ENCODE measurements at places on chromosomes 1 and 21.

GRCh38 chr1:89548122-89548857, 23.7 kb downstream of the LRRC8B start:
- no peak for DNase-seq

- peak; percentile 68 for DNase-seq
Measured at GRCh38 chr1:158203693-158204457, 23.2 kb downstream of the CD1D start.

- DNase-seq: no peak
Measured at GRCh38 chr21:45986316-45987051, 4.9 kb downstream of the COL6A1 start.

DNA sequence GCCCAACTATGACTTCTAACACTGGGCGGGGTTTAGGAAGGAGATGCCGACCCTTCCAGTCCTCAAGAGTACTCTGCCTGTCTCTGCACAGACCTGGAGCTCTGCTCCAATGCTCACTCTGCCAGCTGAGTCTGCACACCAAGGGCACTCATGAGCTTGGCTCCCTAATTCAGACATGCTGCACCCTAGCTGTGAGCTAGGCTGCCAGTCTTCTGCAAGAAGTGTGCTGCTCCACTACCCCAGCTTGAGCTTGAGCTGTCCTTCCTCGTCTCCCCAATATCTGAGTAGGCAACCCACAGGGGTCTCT, 13.2 kb downstream of the TP53BP2 start:
- no peak for DNase-seq

GRCh38 chr1:230899841-230900251, 31.5 kb upstream of the C1orf198 start:
- no peak for DNase-seq

DNA sequence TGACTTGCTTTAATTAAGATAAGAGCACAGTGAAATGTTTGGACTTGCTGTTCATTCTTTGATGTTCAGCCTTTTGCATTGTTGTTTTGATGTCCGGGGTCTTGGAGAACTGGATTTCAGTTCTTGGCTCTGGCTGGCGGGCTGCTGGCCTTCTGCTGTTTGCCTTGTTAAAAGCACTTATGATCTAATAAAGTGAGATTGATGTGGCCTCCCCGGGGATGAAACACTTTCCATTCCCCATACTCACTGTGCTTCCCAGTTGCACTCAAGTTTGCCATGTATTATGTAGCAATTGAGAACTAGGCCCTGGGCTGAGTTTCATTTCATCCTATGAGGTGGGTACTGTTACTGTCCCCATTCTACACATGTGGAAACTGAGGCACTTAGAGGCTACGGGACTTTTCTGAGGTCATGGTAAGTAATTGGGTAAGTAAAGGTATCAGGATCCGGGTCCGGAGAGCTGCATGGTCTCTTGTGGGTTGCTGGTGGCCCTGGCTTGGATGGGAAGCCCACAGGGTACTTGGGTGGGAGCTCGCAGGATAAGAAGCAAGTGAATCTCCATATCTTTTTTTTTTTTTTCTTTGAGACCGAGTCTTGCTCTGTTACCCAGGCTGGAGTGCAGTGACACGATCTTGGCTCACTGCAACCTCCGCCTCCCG, 127.7 kb upstream of the ZBTB40 start:
- no peak for DNase-seq

DNA sequence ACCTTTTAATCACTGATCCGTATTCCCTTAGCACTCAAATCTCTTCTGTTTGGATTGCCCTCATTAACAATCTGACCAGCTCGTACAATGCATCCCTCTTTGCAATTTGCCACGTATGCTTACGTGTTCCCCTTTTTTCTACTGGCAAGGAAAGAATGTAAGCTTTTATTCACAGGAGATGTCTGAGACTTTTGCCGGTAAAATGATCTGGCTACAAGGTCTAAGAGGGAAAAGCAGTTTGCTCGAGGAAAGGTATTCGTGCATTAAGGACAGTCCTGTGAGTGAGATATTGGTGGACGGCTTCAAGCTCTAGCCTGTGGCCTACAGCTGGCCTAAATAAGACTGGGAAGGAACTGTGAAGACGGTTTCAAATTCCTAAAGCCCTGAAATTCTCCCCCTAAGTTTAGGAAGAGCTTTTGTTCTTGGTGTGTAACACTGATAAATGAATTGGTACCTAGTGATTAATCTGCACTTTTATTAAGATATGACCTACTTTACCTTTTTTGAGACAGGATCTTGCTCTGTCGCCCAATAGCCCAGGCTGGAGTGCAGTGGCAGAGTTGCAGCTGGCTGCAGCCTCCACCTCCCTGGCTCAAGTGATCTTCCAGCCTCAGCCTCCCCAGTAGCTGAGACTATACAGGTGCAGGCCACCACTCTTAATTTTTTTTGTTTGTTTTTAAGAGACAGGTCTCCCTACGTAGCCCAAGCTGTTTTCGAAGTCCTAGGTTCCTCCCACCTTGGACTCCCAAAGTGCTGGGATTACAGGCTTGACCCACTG, 895 bp upstream of the UBR4 start:
- DNase-seq: no peak

GRCh38 chr1:175009532-175009931, 9.8 kb downstream of the CACYBP start:
- DNase-seq: no peak

- no peak for DNase-seq
Measured at GRCh38 chr21:44989943-44990780, 50.3 kb downstream of the SLX9 start.

- no peak for DNase-seq
Measured at GRCh38 chr1:55078470-55078869, 39.1 kb downstream of the PCSK9 start.

- no peak for DNase-seq
Measured at GRCh38 chr1:24914226-24915069, 15.6 kb downstream of the RUNX3 start.

GRCh38 chr21:27122686-27123085, 155.8 kb upstream of the ADAMTS5 start:
- no peak for DNase-seq

DNA sequence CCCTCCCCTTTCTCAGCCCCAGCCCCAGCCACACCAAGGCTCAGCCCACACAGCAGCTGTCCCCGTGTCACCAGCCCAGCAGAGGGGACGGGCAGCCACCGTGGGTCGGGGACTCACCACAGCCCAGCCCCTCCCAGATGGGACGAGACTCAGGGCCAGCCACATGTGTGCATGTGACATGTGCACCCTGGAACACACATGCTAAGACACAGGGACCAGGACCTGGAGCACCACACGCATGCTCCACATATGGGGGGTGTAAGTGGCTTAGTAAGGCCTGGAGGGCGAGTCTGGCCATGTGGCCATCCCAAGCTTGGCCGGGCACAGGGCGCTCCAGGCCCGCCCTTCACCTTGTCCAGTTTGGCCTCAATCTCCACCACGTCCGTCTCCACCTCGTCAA, 4.0 kb downstream of the ACAP3 start:
- DNase-seq: no peak

- no peak for DNase-seq
Measured at GRCh38 chr1:18597160-18598042, 33.2 kb upstream of the PAX7 start.
